ENCODE measurements at places on chromosomes 11 and 22. TPM values are rescaled to one million over a fixed set of nuclear protein-coding genes. Genes with fewer than 3 reads are reported as not detected.

Gene HTR3B
- total RNA-seq: not detected

Gene POU2AF2
- not detected for total RNA-seq

Gene SLC17A6
- not detected for total RNA-seq

Gene KRTAP5-9
- not detected for total RNA-seq

Gene C11orf86
- not detected for total RNA-seq

Gene OR51B4
- total RNA-seq: not detected

Gene OR52A1
- total RNA-seq: not detected

Gene SHANK3
- 0.65 TPM for total RNA-seq

Gene MMP13
- not detected for total RNA-seq

Gene SYCE3
- not detected for total RNA-seq

Gene IRF7
- 5.1 TPM for total RNA-seq

GRCh38 chr11:11586465-11586864 is 35.3 kb downstream of the GALNT18 start:
- H3K36me3 ChIP-seq: no peaks in the 10 kb centered on the region
- H3K4me3 ChIP-seq: no peak overlapping the region
- DNase-seq: no peak
- H3K27me3 ChIP-seq: peaks cover 19% of the 10 kb centered on the region
- H3K27ac ChIP-seq: no peak overlapping the region
- H3K4me1 ChIP-seq: peaks cover 37% of the 10 kb centered on the region

GRCh38 chr11:76201672-76202412 is 4.5 kb downstream of the WNT11 start:
- H3K27me3 ChIP-seq: peaks cover 56% of the 10 kb centered on the region
- H3K4me3 ChIP-seq: no peak overlapping the region
- H3K36me3 ChIP-seq: no peaks in the 10 kb centered on the region

GRCh38 chr22:35155403-35156025 is 89.6 kb downstream of the ISX start:
- H3K27ac ChIP-seq: no peak overlapping the region
- no peak overlapping the region for H3K4me3 ChIP-seq
- peaks cover 6% of the 10 kb centered on the region for H3K4me1 ChIP-seq
- H3K36me3 ChIP-seq: no peaks in the 10 kb centered on the region

DNA sequence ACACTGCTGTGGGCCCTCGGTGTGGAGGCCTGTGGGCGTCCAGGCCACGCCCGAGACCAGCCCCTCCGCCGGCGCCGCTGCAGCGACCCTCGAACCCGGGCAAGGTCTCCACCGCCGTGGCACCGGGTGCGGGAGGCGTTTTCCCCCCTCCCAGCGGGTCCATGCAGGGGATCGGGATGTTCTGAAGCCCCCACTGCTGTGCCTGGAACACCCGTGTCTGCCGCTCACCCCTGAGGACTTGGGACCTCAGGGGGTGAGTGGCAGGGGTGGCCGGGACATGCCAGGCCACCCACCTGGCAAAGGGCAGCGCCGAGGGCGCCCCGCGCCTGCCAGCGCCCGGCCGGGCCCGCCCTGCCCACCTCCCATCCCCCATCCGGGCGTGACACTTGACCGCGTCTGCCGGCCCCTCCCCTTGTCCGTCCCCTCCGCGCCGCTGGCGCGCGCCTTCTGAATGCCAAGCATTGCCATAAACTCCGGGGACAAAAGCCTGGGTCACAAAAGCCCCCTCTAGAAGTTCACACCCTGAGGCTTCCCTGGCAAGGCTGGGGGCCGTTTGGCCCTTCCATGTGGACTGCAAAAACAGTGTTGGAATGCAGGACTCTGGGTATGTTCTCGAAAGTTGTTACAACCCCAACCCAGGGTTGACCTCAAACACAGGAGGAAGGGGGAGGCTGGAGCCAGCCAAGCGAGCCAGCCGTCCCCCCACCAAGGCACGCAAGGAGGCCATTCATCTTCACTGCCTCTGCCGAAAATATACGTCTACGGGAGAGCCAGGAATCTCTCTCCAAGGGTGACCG is 819 bp upstream of the KCNQ1OT1 start:
- peak overlapping the region; percentile 40 for H3K27ac ChIP-seq
- H3K36me3 ChIP-seq: peaks cover 11% of the 10 kb centered on the region
- peak overlapping the region; percentile 96 for H3K4me3 ChIP-seq
- H3K4me1 ChIP-seq: peaks cover 27% of the 10 kb centered on the region

- no peak for DNase-seq
- H3K27me3 ChIP-seq: peaks cover 46% of the 10 kb centered on the region
- H3K27ac ChIP-seq: no peak overlapping the region
- no peak overlapping the region for H3K4me3 ChIP-seq
Measured at GRCh38 chr11:64531906-64532312, 59.1 kb upstream of the SLC22A12 start.

GRCh38 chr11:64861227-64861975 is 16.9 kb upstream of the CDC42BPG start:
- H3K4me1 ChIP-seq: peaks cover 50% of the 10 kb centered on the region
- H3K36me3 ChIP-seq: peaks cover 13% of the 10 kb centered on the region
- no peak overlapping the region for H3K27ac ChIP-seq
- peaks cover 1% of the 10 kb centered on the region for H3K27me3 ChIP-seq
- H3K4me3 ChIP-seq: no peak overlapping the region
- DNase-seq: no peak

GRCh38 chr11:74390697-74391096 is 7.5 kb downstream of the PGM2L1 start:
- no peaks in the 10 kb centered on the region for H3K36me3 ChIP-seq
- no peak overlapping the region for H3K4me3 ChIP-seq
- H3K4me1 ChIP-seq: peaks cover 6% of the 10 kb centered on the region

- no peak for DNase-seq
- H3K4me1 ChIP-seq: peaks cover 14% of the 10 kb centered on the region
- H3K36me3 ChIP-seq: no peaks in the 10 kb centered on the region
Measured at GRCh38 chr22:46577368-46578249, 40.2 kb upstream of the CELSR1 start.

DNA sequence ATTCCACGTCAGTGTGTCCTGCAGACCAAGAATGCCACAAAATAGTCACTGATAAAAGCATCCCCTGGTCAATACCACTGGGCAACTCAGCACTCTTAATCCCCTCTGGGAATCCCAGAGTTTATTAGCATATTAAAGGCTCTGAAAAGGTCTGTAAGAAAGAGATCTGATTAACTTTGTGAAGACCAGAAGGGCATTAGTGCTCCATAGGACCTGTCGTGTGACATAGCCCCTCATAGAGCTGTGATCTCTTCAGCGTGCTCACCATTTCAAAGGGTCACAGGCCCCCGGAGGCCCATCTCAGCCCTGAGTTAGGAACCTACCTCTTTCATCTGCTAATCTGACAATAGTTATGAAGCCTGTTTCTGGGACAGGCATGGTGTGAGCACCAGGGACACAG is 299.2 kb downstream of the MN1 start:
- H3K27ac ChIP-seq: no peak overlapping the region
- H3K4me3 ChIP-seq: no peak overlapping the region
- peaks cover 9% of the 10 kb centered on the region for H3K36me3 ChIP-seq
- no peak for DNase-seq

- DNase-seq: no peak
- H3K27me3 ChIP-seq: peaks cover 15% of the 10 kb centered on the region
- no peaks in the 10 kb centered on the region for H3K36me3 ChIP-seq
- no peak overlapping the region for H3K27ac ChIP-seq
Measured at GRCh38 chr22:22705328-22706100, 61.1 kb downstream of the GGTLC2 start.

DNA sequence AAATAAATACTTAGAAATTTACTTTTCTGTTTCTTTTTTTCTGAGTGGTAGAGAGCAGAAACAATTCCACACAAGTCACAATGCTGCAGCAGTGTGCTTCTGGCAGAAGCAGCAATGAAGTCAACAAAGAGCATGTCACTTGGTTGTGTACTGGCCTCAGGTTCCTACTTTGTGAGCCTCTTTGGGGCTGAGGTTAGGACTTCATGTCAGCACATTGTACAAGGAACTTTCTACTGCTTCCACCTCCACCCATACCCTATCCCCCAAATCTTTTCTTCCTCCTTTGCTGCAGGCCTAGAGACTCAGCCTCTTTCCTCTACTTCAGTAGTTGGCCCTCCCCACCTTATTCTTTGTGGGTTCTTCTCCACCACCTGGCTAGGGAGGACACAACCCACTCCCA is 252.7 kb upstream of the PITPNB start:
- no peak overlapping the region for H3K4me3 ChIP-seq
- no peaks in the 10 kb centered on the region for H3K27me3 ChIP-seq

- H3K36me3 ChIP-seq: no peaks in the 10 kb centered on the region
- no peak overlapping the region for H3K4me3 ChIP-seq
- peaks cover 5% of the 10 kb centered on the region for H3K4me1 ChIP-seq
- H3K27me3 ChIP-seq: peaks cover 49% of the 10 kb centered on the region
- DNase-seq: no peak
- no peak overlapping the region for H3K27ac ChIP-seq
Measured at GRCh38 chr11:133955081-133955891, 1.5 kb downstream of the IGSF9B start.

DNA sequence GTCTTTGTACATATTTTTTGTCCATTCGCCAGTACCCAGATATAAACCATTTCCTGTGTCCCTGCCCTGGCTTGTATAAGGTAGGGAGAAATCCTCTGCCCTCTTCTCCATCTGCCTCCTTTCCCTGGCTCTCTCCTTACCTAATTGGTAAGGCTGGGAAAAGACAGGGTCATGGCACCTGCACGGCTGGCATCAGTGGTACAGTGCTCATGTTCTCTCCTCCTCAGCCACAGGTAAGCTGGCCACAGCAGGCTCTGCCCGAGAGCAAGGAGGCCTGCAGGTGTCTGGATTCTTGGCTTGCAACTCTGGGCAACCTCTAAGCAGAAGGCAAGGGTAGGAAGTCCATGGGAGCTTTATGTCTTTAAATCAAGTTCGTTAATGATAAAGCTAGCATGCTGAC is 419.9 kb downstream of the BUD13 start:
- H3K4me3 ChIP-seq: no peak overlapping the region
- H3K4me1 ChIP-seq: no peaks in the 10 kb centered on the region
- H3K27me3 ChIP-seq: peaks cover 3% of the 10 kb centered on the region
- peaks cover 5% of the 10 kb centered on the region for H3K36me3 ChIP-seq
- no peak overlapping the region for H3K27ac ChIP-seq

GRCh38 chr11:34851916-34852315 is 64.3 kb downstream of the APIP start:
- no peak overlapping the region for H3K27ac ChIP-seq
- no peak for DNase-seq
- H3K36me3 ChIP-seq: no peaks in the 10 kb centered on the region

GRCh38 chr11:20046416-20046815 is 113.9 kb downstream of the DBX1 start:
- H3K4me1 ChIP-seq: peaks cover 63% of the 10 kb centered on the region
- H3K36me3 ChIP-seq: peaks cover 48% of the 10 kb centered on the region
- H3K27ac ChIP-seq: no peak overlapping the region
- no peaks in the 10 kb centered on the region for H3K27me3 ChIP-seq
- DNase-seq: no peak

DNA sequence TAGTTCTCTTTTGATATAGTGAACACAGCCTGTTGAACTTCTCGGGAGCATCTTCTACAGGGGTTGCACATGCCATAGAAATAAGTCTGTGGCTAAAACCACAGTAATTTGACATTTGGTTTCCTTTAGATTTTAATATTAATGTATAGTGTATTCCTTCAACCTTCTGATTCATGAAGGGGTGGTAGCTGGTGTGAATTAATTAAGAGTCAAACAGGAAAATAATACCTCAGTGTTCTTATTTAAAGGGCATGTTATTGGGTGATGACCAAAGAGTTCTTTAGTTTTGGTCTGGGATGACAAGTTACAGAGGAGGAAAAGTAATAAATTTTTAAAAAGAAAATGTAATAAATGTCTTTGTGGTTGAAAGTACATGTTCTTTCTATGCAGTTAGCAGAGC is 86.8 kb downstream of the PDHX start:
- no peaks in the 10 kb centered on the region for H3K36me3 ChIP-seq
- H3K27me3 ChIP-seq: peaks cover 2% of the 10 kb centered on the region
- DNase-seq: no peak
- peaks cover 51% of the 10 kb centered on the region for H3K4me1 ChIP-seq

DNA sequence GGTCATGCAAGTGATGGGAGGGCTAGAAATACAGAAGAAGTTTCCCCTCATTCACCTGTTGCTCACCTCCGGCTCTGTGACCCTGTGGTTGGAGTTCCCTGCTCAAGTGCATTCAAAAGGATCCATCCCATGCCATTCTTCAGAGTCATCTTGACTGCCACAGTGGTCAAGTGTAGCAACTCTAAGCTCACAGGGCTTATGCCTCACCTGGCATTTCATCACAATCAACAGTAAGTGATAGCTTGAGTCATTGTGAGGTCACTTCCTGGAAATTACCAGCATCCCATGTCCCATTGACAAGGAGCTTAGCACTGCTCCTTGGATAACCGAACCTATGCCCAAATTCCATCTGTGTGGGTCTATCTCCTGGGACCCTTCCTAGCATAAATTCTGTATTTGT is 55.6 kb downstream of the OR4C45 start:
- no peak for DNase-seq
- H3K36me3 ChIP-seq: no peaks in the 10 kb centered on the region
- H3K4me1 ChIP-seq: no peaks in the 10 kb centered on the region
- no peak overlapping the region for H3K4me3 ChIP-seq
- H3K27ac ChIP-seq: no peak overlapping the region

DNA sequence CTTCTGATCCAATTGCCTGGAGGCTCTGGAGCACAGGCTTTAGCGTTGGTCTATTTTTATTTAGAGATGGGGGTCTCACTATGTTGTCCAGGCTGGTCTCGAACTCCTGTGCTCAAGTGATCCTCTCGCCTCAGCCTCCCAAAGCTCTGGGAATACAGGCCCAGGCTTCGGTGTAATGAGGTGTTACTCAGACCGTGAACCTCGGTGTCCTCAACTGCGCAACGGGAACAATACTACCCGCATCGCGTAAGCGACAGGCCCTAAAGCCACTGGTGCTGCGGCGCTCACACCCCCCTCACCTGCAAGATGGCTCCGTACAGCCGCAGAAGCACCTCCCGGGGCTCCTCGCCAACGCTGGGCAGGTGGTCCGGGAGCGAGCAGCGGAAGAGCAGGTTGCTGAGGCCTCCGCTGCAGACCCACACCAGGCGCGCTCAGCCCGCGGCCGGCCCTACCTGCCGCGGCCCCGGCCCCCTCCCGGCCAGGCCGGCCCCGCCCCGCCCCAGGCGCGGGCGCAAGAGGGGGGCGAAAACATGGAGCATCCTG is 628 bp downstream of the CHKB start:
- no peak for DNase-seq
- no peaks in the 10 kb centered on the region for H3K36me3 ChIP-seq
- H3K4me3 ChIP-seq: peak overlapping the region; percentile 92
- H3K27ac ChIP-seq: peak overlapping the region; percentile 88

- H3K27ac ChIP-seq: no peak overlapping the region
- H3K36me3 ChIP-seq: no peaks in the 10 kb centered on the region
- no peak overlapping the region for H3K4me3 ChIP-seq
- H3K27me3 ChIP-seq: peaks cover 18% of the 10 kb centered on the region
- DNase-seq: peak; percentile 8
- no peaks in the 10 kb centered on the region for H3K4me1 ChIP-seq
Measured at GRCh38 chr11:69240332-69241074, 53.5 kb upstream of the MYEOV start.

- no peaks in the 10 kb centered on the region for H3K36me3 ChIP-seq
- H3K27ac ChIP-seq: no peak within 1 kb of the TSS
- no peak for DNase-seq
- peaks cover 27% of the 10 kb centered on the region for H3K27me3 ChIP-seq
- no peak within 1 kb of the TSS for H3K4me3 ChIP-seq
Measured at GRCh38 chr11:118343981-118344515, at the start of gene CD3G. TSS of gene CD3G (plus strand) at chr11:118344344. CDS start at chr11:118344424, 80 bp downstream.
